ENCODE measurements at places on chromosomes 5 and 9. TPM values are rescaled to one million over a fixed set of nuclear protein-coding genes. Genes with fewer than 3 reads are reported as not detected.

GRCh38 chr5:142548739-142549275 is 137.1 kb downstream of the FGF1 start:
- DNase-seq = peak; percentile 24

GRCh38 chr5:142545650-142546322 is 140.1 kb downstream of the FGF1 start:
- DNase-seq = no peak

DNA sequence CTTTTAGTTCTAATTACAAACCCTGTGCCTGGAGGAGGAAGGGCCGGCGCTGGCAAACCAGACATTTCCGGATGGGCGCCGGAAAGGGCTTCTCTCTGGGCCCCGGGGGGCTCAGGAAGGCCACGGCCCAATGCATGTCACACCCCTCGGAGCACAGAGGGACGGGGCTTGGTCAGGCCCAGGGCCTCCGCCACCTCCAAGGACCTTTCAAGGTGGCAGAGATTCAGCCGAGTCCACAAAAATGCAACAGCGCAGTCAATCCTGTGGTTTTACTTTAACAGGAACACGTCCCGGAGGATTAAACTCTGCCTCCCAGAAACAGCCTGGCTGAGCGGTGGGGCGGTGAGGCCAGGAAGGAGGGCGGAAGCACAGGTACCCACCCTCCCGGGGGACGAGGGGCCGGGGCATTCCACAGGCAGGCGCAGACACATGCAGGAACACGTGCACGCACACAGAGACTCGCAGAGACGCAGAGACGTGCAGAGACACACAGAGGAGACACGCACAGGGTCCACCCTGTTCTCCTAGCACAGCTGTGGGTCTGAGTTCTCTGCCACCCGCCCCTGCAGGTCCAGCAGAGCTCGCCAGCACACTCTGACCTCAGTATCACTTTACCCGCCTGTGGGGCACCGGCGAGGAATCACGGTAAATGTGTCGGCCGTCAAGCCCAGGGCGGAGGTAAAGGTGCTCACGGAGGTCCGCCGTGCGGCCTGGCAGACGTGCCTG is 23.0 kb downstream of the SLC9A3 start:
- no peak for DNase-seq

DNA sequence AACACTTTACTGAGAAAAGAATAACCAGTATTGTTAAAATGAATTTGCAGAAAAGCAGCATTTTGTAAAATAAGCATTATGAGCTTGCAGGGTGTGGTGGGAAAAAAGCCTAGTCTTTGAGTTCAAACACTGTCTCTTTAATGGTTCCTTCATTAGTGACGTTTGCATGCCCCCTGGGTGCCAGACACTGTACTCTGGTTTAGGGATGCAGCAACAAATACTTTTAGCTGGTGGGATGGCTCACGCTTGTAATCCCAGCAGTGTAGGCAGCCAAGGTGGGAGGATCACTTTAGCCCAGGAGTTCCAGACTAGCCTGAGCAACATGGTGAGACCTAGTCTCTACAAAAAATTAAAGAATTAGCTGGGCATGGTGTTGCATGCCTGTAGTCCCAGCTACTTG is 62.3 kb downstream of the MAST4 start:
- DNase-seq = no peak

- no peak for DNase-seq
Measured at GRCh38 chr9:34957492-34958410, at the start of gene PHF24. PHF24 (plus strand) TSS chr9:34958285; CDS start chr9:34971299, 13,014 bp downstream.

GRCh38 chr5:77232574-77233358 is 22.3 kb downstream of the PDE8B start:
- no peak for DNase-seq

DNA sequence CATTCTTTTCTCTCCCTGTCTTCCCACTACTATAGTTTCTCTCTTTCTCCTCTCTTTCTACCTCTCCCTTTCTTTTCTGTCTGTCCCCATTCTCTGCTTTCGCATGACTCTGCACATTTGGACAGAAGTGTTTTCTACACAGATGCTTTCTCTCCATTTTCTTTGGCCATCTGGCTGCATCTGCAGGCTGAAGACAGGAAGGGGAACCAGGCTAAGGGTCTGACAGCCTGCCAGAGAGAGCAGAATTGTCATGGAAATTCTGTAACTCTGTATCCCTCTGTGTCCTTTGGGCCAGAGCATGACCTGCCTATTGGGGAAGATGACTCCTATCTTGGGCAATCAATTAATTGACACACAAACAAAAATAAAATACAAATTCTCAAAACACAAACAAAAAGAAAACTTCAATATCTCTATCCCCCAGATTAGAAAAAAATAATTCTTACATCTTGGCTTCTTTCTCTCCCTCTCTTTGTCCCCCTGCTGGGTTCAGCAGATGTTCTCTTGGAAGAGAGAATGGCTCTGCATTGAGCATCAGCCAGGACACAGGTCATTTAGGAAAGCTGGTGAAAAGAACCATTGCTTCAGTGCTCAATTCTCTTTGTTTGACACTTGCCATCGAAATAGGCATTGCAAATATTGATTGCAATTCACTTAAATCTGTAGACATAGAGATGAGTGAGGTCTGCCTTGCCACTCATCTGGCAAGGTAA is 415.9 kb upstream of the KLF4 start:
- DNase-seq = no peak

- peak; percentile 82 for DNase-seq
Measured at GRCh38 chr9:127877566-127877998, at the start of gene AK1. AK1 (minus strand) TSS chr9:127877675; CDS start chr9:127874617, 3,058 bp downstream.

GRCh38 chr5:135492319-135492626 is 40.1 kb upstream of the TIFAB start:
- no peak for DNase-seq

GRCh38 chr9:108863891-108864290 is 1.8 kb downstream of the ACTL7A start:
- DNase-seq = no peak

DNA sequence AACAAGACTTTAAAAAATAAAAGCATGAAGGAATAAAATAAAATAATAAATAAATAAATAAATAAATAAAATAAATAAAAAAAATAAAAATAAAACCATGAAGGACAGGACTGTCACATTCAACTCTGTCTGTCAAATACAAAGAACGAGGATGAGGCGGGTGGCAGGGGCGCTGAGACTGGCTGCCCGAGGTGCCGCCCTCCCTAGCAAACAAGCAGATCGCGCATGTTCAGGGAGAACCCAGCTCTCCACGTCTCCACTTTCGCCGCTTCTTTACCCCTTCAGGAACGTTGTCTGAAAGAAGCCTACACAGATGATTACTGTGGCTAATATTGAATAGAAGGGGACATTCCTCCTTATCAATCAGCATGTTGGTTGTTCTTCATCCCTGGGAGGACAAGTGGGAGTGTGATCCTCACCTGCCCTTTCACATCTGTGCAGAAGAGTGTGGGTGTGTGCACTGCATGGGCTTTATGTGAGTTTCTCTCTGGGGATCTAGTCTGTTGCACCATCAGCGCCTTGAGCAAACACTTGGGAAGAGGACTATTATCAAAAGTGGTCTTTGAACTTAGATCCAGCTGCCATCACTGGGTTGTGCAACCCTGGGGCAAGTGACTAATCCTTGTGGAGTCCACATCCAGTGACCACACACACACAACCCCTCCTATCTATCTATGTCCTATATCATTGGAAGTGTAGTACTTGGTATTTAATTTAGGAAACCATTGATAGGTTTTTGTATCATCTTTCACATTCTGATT is 399.2 kb downstream of the IRX2 start:
- DNase-seq = no peak

DNA sequence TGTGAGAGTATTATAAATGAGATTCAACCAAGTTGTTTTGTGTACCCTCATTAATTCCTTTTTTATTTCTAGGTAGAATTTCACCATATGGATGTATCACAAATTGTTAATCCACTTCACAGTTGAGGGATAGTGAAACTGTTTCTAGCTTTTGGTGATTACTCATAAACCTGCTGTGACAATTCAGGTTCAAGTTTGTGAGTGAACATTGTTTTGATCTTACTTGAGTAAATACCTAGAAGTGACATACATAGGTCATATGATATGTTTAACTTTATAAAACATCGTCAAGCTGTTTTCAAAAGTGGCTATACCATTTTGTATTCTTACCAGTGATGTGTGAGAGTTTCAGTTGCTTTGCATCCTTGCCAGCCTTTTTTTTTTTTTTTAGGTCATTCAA is 112.9 kb downstream of the CAMK4 start:
- DNase-seq = no peak

GRCh38 chr5:177317959-177318377 is 6.3 kb upstream of the MXD3 start:
- no peak for DNase-seq

DNA sequence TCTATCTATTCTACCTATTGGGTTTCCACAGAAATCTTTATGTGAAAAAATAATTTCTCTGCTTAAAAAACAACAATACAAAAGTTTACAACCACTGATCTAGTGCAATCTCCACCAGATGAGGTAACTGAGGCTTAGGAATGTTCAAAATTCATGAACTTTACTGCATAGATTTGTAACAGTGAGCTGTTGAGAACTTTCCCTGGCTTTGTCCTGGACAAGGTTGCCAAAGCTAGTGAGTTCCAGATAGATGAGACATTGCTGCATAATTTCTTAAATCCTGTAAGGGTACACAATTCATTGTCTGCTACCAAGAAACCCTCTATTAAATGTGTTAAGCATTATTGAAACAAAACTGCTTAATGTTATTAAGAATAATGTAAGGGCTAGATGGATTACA is 102.7 kb downstream of the OSMR start:
- DNase-seq = no peak

- DNase-seq = no peak
Measured at GRCh38 chr5:100757618-100758017, 145.5 kb downstream of the ST8SIA4 start.

GRCh38 chr5:167964529-167964928 is 326.9 kb upstream of the WWC1 start:
- no peak for DNase-seq

- DNase-seq = no peak
Measured at GRCh38 chr9:21336457-21336856, 1.3 kb upstream of the KLHL9 start.

- no peak for DNase-seq
Measured at GRCh38 chr9:34830068-34830467, 120.1 kb upstream of the CCL21 start.

SETD9 gene
- total RNA-seq = 5.0 TPM

HAVCR1 gene
- total RNA-seq = 0.18 TPM

ENC1 gene
- total RNA-seq = 22.5 TPM

IL13 gene
- not detected for total RNA-seq

CCNJL gene
- total RNA-seq = 0.09 TPM

NRG2 gene
- total RNA-seq = 5.1 TPM

PCSK1 gene
- total RNA-seq = 4.8 TPM

RANBP3L gene
- total RNA-seq = not detected

PCDHA12 gene
- 0.75 TPM for total RNA-seq

All from pancreas (tissue), 10 donors.